Sigmoid colon (tissue), 7 donors: ENCODE measurements at places on chromosomes 4 and X.
A peak's percentile ranks its signal among the peaks of the same experiment; 100 is the strongest.

GRCh38 chrX:20500949-20501348 lies 234.2 kb upstream of the RPS6KA3 start:
- no peak for DNase-seq

- DNase-seq = no peak
Observed at GRCh38 chrX:87515836-87516235, 1.8 kb upstream of the KLHL4 start.

DNA sequence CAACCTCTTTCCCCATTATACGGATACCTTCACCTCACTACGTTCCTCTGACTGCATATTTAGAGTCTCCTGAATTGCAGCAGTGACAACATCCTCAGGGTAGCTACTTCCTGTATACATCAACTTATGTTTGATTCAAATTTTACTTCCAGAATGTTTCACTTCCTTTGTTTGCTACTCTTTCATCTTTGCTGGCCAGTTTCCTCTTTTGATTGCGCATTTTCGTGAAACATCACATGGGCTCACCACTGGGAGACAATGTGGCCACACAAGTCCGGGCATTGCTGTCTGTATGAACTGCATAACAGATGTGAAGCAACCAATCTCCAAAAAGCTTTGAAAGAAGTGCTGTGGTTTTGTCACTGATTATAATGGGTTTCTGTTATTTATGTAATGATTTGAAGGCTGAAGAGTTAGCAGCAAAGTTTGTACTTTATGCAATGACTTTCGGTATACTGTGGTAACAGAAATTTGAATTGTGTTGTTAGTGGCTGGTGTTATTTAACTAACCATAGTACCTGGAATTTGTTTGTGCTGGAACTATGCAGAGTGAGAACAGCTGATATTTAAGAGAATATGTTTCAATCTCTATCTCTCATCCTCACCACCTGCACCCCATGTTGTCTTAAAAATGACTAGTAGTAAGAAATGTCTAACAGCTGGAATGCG lies 7.4 kb downstream of the SNCA start:
- peak; percentile 67 for DNase-seq

GRCh38 chr4:121370729-121371325 lies 10.0 kb downstream of the QRFPR start:
- DNase-seq = no peak

DNA sequence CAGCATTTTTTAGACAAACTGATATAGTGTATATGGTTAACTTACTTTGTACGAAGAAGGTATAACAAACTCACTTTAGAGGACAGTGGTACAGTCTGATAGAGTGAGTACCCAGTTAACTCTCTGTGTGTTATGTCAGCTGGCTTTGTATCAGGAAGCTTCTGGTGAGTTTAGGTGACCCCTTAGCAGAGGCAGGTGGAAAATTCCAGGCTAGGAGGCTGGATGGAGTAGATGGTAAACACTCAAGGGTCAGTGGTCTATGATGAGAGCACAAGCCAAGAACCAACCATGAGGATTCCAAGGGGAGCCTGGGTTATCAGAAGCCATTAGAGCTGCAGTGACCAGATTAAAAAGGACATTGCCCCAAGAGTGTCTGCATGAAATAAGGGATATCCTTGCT lies 227.3 kb upstream of the CENPE start:
- no peak for DNase-seq

GRCh38 chrX:40261833-40262156 lies 164.0 kb upstream of the BCOR start:
- no peak for DNase-seq

GRCh38 chrX:43448688-43449087 lies 207.4 kb upstream of the MAOA start:
- DNase-seq = no peak

DNA sequence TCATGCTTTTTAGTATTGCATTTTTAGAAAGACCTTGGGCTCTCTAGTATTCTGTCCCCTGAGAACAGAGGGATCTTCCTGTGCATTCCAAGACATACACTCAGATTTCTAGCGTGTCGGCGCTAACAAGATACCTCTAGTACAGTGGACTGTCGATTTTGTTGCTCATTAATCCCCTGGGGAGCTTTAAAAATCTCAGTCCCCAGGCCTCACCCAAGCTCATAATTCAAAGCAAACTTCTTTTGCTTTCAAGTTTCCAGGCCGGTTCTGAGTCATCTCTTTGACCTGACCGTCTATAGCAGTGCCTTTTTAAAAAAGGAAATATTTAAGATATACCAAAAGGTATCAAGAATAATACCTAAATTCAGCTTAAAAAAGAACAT lies 137.0 kb downstream of the AMMECR1 start:
- DNase-seq = no peak

DNA sequence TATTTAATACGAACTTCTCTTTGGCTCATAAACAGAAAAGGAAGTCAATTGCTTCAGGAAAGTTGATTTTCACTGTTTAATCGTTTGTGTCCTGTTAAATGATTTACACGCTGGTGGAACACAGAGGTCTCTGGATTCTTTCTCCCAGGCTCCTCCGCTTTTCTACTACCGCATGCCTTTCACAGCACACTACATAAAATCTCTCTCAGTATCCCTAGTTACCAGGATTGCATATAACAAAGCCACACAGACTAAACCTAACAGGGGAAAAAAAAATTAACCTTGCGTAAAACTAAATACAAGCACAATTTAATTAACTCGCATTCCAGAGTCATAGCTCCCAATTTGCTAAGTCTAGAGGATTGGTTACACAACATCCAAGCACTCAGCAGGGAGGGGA lies 133.9 kb downstream of the CORIN start:
- no peak for DNase-seq

DNA sequence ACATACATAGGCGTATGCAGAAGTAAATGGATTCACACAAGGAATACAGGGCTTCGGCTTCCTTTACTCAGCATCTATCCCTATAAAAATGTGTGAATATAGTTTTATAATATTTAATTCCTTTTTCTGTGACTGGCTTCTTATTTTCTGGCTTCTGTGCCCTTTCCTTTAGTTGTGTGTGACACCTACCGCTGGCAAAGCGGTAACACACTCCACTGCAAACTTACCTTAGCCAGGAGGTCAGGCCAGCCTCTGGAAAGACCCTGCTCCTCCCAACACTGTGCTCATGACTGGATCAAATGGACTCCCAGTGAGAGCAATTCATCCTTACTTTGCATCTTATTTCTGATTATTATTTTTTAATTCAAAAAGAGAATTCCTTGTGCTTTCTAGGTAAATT lies 244.2 kb downstream of the ANK2 start:
- no peak for DNase-seq

GRCh38 chr4:21652508-21653231 lies 295.9 kb downstream of the KCNIP4 start:
- DNase-seq = no peak

- no peak for DNase-seq
Observed at GRCh38 chr4:158217763-158218162, 7.5 kb downstream of the TMEM144 start.

GRCh38 chr4:3203971-3204431 lies 45.0 kb upstream of the MSANTD1 start:
- peak; percentile 90 for DNase-seq

DNA sequence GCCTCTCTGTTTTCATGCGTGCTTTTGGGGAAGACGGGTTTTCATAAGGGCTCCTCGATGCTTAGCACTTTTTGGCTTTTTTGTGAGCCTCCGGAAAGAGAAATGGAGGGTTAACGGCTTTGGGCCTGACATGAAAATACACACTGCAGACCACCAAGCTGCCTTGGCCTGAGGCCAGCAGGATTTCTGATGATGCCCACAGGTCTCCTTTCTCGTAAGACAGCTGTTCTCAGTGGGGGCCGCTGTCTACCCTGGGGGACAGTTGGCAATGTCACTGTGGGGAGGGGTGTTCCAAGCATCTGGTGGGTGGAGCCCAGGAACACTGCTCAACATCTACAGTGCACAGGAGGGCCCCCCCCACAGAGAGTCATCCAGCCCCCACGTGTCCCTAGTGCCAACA lies 29.4 kb upstream of the CLDN34 start:
- DNase-seq = no peak

DNA sequence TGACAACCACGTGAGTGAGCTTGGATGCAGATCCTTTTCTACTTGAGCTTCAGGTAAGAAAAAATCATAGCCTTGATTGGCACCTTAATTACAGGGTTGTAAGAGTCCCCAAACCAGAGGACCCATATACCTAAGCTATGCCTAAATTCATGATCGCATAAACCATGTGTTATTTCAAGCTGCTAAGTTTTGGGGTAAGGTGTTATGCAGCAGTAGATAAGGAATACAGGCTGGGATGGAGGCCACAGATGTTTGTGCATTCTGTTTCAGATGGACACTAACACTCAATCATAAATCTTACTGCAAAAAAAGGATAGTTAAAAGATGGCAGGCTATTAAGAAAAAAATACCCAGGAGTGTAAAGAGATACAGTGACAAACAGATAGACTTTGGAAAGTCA lies 112.3 kb downstream of the ASB9 start:
- DNase-seq = no peak

GRCh38 chr4:140056015-140056414 lies 98.0 kb downstream of the MAML3 start:
- DNase-seq = no peak
